Skeletal muscle cell (primary cell): ENCODE measurements at places on chromosomes 5 and 9.

DNA sequence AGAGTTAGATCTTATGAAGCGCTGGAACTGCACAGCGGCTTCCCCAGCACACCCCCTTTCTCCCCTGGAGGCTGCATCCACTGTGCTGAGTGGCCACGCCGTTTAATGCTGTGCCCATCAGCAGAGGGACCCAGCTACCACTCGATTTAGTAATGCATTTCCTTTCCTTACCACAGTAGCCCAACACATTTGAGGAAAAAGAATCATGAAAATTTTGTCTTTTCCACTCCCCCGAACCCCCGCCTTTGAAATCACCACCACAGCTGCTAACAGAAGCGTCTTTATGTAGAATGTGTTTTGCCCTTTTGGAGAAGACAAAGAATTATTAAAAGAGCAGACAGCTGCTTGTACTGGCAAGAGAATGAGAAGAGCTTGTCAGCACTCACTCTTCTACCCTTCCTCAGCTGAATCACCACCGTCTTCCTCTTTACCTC is 73.2 kb downstream of the ACER2 start:
- no peak for DNase-seq

DNA sequence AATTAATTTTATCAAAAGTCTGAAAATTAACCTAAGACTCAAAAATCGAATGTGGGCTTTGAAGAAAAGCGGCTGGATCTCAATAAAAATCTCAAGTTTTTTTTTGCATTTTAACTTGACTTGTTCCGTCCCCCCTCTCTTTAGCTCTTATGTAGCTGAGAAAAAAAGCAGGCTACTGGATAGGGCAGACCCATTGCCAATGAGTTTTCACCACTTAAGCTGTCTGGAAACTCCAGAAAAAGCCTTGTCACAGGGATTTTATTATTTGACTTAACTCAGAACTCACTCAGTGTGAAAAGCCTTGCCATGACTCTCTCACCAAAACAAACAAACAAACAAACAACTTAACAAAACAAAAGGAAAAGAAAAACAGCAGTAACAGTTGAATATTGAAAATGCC is 247.4 kb downstream of the CDH9 start:
- no peak for DNase-seq

GRCh38 chr5:57452885-57453284 is 29.7 kb downstream of the ACTBL2 start:
- DNase-seq, result no peak

DNA sequence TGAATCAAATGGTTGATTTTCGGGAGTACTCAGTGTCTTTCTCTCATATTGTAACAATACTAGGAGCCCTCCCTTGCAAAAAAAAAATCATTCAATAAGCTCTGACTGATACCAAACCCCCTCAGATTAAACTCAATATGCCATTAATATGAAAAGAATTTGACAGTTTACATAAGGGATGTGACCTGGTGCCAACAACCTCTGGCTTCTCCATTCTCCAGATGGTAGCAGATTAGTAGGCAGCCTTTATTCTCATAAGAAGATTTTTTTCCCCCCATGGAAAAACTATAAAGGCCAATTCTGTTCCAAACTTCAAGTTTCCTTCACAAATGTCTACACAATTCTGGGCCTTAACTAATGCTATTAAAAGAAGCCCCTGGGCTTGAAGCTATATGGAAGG is 96.5 kb downstream of the EFNA5 start:
- no peak for DNase-seq

- DNase-seq, result peak; percentile 56
Measured at GRCh38 chr5:91101600-91102379, 281.3 kb downstream of the ARRDC3 start.

DNA sequence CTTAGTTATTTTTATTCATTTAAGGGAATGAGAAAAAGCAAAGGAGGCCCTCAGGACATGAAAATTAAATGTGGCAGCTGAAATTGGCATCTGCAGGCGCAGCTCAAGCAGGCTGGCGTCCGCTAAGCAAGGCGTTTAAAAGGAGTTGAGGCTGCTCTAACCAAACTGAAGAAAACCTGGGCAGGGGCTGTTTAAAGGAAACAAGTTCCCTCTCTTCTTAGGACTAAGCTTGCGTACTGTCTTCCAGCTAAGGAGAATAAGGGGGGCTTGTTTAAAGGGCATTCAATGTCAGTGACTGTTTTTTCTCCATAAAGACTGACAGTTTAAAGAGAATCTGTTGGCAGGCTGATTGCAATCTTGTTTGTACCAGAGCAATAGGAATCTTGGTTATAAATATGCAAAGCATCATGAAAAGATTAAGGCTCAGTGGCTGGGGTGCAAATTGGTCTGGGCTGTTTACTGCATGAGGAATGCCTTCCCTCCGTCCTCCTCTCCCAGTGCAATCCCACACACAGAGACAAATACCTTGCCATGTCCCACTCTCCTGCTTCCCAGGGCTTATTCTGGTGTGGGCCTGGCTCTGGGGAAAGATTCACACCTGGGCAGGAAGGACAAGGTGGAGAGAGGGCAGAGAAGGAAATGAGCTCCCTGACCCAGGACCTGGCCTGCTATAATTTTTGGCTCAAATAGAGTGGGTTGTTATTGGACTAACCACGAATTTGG is 85.9 kb upstream of the LIFR start:
- no peak for DNase-seq

GRCh38 chr5:135879591-135879990 is 16.1 kb downstream of the IL9 start:
- DNase-seq, result no peak

DNA sequence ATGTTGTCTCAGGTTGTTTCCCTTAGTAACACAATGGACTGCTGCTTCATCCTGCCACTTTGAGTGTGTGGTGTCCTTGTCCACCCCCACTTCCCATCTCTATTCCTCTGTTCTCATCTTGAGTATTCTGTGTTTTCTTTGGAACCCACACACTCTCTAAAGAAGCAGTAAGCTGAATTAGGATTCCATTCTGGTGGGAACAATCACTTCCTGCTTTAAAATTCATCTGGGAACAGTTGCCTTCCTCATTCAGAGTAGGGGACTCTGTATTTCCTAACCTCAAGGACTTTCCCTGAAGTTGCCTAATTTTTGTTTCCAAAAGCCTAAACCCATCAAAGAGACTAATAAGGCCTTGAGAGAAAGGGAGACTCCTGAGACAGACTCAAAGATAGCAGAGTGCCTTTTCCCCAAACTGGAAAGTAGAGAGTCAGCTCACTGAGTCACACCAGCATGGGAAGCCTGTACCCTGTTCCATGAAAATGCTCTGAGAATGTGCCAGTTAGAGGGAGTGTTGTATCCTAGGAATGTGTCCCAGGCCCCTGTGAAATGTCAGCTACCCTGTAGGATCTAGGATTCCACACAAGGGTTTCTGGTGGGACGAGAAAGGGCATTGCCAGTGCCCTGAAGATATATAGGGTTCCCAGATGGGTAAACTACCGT is 63.6 kb downstream of the CCDC192 start:
- DNase-seq, result peak; percentile 45

GRCh38 chr9:93180938-93181337 is 3.0 kb upstream of the WNK2 start:
- DNase-seq, result no peak

- DNase-seq, result no peak
Measured at GRCh38 chr5:15966066-15966640, 213.4 kb downstream of the MARCHF11 start.

GRCh38 chr5:76376148-76376865 is 26.8 kb upstream of the IQGAP2 start:
- no peak for DNase-seq

DNA sequence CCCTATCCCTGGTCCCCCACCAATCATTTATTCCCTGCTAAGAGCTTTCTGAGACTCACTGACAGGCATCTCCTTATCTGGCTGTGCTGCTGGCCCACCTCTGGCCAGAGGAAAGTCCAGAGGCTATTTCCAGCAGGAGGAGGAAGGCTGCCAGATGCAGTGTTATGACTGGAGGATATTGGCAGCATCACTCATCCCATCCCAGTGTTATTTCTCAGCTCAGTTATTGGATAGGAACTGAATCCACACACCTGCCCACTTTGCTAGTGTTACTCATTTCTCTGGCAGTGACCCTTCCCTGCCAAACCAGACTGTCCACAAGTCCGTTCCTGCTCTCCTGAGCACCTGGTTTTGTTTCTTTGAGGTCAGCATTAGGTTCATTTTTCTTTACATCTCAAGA is 228.2 kb downstream of the GRIA1 start:
- no peak for DNase-seq

DNA sequence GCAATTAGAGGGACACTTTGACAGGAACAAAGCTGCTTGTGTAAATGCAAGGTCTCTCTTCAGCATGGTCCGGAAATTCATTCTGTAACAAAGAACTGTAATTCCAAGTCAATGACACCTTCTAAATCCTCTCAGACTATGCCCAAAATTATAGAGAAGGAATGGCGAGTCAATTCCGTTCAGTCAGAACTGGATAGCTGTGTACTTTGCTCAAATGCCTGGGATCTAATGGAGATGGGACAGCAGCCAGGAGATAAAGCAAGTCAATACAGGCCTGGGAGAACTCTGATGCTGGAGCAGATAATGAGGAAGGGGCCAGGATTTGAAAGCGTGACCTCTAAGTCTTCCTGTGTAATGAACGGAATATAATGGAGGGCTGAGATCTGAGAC is 96.4 kb upstream of the SPRY4 start:
- no peak for DNase-seq

GRCh38 chr9:5811751-5812150 is 21.2 kb downstream of the ERMP1 start:
- DNase-seq, result no peak

DNA sequence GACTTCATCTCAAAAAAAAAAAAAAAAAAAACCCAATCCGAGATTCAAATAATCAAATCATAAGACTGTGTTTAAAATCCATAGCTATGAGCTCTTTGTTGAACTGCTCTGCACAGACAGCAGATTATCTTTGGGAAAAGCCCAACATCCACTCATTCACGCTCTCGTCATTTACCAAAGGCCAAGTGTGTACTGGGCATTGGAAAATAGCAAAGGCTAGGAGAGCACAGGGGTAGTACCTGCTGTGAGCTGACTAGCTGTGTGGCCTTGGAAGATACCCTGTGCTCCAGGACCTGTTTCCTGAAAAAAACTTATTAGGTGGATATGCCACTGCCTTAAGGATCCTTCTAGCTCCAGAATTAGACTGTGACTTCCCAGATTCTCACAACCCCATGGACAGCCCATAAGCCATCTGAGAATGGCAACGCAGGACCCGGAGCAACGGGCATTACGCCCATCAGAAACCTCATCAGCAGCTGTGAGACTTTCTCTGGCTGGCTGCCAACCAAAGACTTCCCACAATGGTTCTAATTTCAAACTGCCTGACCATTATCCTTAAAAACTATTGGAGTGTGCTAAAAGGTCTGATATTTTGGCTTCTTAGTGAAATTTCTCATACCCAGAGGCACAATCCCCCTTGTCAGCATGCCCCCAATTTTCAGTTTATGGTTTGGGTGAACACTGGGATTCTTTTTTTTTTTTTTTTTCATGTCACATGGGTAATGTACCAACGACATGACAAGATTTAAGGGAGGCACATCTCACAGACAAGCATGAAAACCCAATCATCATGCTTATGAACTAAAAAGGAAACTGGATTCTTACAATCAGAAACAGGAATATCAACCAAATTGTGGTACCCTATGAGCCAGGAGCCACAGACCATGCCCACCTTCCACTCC is 16.8 kb downstream of the SERINC5 start:
- peak; percentile 47 for DNase-seq

GRCh38 chr9:107807183-107807582 is 317.6 kb upstream of the KLF4 start:
- peak; percentile 44 for DNase-seq

DNA sequence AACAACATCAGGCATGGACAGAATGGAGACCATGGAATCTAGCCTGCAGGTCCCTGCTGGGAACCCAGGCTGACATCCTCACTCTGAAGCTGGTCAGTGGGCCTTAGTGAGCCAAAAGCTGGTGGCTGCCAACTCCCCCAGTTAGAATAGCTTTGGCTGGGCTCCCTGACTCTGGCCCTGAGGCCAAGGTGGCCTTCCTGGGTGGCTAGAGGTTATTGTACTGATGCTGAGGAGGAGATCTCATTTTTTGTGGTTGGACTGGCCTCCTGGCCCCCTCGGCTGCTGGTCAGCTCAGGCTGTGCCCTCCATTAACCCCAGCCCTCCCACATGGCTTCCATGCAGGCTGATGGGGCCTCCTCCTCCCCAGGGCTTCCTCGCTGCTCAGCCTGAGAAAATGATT is 101.2 kb upstream of the PANK3 start:
- DNase-seq, result no peak

DNA sequence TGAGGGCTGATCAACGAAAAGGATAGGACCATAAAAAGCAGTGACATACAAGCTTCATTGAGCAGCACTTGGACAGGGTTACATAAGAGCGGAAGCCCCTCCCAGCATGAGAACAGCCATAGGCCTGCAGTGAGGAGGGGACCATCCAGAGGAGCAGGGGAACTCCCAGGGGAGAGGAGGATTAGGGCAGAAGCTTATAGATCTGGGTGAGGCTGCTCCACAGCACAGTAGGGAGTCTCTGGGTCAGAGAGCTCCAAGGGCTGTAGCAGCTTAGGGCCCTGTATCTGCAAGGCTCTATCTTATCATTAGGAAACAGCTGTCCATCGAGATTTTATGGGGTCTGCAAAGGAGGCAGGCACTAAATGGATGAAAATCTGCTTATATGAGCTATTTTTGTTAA is 186.6 kb downstream of the DOCK8 start:
- no peak for DNase-seq

DNA sequence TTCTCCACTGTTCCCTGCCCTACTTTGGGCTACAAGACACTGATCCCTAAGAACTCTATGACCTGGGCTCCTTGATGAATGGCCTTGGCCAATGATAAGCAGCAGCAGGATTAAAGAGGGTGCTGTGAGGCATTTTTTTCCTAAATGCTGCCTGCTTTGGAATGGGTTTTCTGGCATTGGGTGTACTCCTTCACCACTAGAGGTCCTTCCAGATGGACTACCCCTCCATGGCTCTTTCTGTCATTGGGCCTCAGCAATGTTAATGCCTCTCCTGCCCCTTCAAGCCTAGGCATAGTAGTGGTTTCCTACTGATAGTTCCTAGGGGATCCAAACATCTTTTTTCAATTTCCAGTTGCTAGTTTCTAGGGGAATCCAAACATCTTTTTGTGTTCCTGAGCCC is 319.3 kb upstream of the RPS23 start:
- no peak for DNase-seq

DNA sequence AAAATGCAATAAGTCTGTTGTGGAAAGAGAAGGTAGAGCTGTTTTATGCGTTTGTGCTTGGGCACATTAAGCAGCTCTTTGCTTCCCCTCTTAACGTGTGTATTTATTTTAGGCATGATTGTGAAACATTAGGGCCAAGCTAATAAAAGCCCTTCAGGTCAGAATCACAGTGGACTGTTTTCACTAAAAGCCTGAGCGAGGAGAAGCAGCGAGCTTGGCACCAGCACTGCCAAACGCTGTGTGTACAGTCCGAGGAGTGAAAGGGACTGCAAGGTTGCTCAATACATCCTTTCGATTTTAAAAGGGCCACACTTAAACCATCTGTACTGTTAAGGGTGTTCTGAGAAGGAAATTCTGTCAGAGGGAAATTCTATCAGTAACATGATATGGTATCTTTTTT is 107.2 kb upstream of the CKMT2 start:
- DNase-seq, result no peak

DNA sequence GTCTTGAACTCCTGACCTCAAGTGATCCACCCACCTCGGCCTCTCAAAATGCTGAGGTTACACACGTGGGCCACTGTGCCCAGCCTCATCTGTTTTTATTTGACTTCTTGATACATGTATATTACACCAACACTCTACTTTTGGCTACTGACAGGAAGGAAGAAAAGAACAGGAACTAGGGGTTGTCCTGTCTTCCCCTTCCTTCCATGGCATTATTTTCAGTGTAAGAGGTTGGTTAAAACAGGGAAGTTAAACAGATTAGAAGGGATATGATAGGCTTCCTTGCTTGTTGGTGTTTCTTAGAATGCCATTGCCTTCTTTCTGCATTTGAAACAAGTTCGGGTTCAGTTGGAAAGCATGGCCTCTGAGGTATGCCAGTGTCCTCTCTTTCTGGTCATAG is 312.8 kb downstream of the NDUFS4 start:
- no peak for DNase-seq
